ENCODE measurements at places on chromosomes 16 and 17. TPM values are rescaled to one million over a fixed set of nuclear protein-coding genes. Genes with fewer than 3 reads are reported as not detected.
A peak's percentile ranks its signal among the peaks of the same experiment; 100 is the strongest.

MYH3 gene
- total RNA-seq, result 1.6 TPM

DNA sequence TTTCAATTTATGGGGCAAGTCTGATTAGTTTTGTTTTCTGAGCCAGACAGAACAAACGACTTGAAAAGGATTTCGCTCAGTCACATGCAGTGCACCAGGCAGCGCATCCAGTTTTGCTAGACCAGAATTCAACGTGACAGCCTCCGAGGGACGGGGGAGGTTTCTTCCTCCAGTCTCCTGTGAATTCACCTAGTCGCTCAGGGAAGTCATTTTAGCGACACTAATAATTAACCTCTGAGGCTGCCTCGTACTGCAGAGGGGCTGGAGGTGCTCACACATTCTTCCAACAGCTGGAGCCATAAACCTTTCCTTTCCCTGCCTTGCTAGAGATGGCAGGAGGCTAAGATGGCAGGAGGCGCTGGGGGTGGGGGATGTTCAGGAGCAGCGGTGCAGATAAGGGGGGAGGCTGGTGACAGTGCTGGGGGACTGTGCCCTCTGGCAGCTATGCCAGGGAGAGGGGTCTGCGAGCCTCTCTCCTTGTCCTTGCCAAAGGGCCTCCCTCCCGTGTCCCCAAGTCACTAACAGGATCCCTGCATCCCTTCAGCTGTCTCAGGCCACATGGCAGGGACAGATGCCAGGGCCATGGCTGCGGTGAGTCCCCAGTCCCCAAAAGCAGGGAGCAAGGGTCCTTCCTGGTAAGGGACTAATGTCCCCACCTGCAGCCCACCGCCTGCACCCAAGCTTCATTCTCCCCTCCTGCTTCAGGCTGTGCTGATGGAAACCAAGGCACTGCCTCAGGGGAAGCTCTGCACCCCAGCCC lies 24.0 kb downstream of the MXRA7 start:
- DNase-seq, result no peak

ACBD4 gene
- total RNA-seq, result 22.6 TPM

GRCh38 chr17:31320241-31320640 lies 1.2 kb downstream of the EVI2A start:
- no peak for DNase-seq

MYL11 gene
- not detected for total RNA-seq

DNA sequence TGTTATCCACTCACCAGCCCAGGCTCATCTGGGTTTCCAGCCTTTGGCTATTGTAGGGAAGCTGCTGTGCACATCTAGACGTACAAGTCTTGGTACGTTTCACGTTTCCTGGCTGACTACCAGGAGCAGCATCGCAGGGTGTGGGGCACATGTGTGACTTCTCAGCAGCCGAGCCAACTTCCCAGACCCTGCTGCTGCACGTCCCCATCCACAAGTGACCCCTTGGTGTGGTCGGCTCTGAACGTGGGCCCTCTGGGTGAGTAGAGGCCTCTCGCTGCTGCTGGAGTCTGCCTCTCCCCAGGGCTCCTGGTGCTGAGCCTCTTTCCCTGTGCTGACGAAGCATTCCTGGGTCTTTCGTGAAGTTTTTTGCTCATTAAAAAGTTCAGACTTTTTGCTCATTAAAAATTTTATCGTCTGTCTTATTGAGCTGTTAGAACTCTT lies 70.2 kb upstream of the ZNF750 start:
- DNase-seq, result no peak

CCDC144A gene
- 1.5 TPM for total RNA-seq

GRCh38 chr17:49674507-49674906 lies 3.4 kb downstream of the SPOP start:
- no peak for DNase-seq

HSD17B2 gene
- 181 TPM for total RNA-seq

SP6 gene
- total RNA-seq, result 4.4 TPM

DNA sequence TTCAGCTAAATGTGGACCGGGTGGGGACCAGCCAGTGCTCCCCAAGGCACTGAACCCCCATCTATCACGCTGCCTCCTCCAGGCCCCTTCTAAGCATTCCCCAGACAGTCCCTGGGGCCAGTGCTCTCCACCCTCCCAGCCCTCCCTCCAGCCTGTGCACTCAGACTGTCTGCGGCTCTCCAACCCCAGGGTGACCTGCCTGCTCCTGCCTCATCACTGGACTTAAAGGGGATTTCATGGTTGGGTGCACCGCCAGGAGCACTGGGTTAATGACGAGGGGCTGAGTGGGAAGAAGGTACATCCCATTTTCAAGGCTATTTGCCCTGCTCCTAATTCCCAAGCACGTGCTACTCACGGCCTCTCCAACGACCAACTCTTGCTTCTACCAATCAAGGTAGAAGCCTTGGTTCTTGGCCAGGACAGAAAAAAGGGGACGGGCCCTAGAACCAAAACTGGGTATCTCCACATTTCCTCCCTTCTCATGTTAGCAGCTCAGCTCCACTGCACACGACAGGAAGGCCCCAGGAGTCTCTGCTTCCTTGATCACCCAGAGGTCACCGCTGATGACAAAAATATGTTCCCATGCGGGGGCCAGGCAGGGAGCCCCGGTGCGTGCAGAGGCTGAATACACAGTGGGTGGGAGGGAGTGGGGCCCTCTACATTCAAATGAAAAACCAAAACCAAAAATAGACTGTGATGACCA lies 3.5 kb upstream of the ABR start:
- no peak for DNase-seq

DNA sequence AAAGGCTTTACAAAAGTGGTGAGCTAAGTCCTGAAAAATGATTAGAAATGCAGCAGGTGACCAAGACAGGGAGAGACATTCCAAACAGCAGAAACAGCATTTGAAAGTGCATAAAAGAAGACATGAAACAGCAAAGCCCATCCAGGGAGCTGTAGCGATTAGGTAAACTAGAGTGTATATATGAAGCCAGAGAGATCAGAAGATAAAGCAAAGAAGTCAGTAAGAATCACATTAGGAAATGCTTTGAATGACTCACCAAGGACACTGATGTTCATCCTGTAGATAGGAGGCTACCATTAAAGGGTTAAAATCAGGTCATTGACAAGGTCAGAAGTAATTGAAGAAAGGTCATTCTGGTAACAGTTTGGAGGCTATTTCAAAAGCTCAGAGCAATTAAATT lies 27.6 kb upstream of the VAT1L start:
- DNase-seq, result no peak

HOXB13 gene
- total RNA-seq, result 88.0 TPM

GID4 gene
- total RNA-seq, result 4.7 TPM

GRCh38 chr17:34711646-34712045 lies 132.3 kb downstream of the TMEM132E start:
- DNase-seq, result no peak

GRCh38 chr16:66845791-66846221 lies 1.6 kb downstream of the CA7 start:
- no peak for DNase-seq

- DNase-seq, result peak; percentile 69
Measured at GRCh38 chr17:7173687-7174602, 5.2 kb downstream of the ASGR1 start.

- no peak for DNase-seq
Measured at GRCh38 chr16:89164436-89164835, 7.1 kb upstream of the CDH15 start.

- no peak for DNase-seq
Measured at GRCh38 chr16:69918241-69918640, 32.9 kb upstream of the CLEC18A start.

DNA sequence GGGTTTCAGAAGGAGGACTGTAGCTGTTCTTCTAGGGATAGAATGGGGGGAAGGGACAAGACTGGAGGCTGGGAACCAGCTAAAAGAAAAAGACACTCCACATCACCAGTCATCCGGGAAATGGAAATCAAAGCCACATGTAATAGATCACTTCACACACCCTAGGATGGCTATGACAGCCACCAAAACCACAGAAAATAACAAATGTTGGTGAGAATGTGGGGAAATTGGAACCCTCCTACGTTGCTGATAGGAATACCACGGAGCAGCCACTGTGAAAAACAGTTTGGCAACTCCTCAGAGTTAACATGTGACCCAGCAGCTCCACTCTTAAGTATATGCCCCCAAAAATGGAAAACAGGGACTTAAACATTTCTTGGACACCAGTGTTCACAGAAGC lies 2.3 kb downstream of the TLE7 start:
- DNase-seq, result no peak

DNA sequence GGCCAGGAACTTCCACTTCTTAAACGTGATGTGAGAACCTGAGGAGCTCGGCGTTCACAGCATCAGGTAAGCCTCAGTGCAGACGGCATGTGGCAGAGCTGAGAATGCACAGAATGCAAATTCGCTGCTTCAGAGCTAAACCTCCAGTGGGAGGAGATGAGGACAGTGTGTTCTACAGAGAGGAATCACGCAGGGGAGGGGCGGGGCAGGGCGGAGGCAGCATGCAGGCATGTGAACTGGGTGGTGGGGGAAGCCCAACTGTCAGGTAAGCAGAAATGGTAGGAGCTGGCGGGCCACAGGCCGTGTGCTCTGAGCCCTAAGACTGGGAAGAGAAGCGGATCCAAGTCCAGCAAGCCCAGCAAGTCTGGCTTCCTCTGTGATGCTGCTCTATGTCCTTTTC lies 94.7 kb downstream of the ZNF778 start:
- DNase-seq, result peak; percentile 37

MON1B gene
- 71.6 TPM for total RNA-seq

SOX8 gene
- 0.70 TPM for total RNA-seq

KSR1 gene
- total RNA-seq, result 29.1 TPM

DNA sequence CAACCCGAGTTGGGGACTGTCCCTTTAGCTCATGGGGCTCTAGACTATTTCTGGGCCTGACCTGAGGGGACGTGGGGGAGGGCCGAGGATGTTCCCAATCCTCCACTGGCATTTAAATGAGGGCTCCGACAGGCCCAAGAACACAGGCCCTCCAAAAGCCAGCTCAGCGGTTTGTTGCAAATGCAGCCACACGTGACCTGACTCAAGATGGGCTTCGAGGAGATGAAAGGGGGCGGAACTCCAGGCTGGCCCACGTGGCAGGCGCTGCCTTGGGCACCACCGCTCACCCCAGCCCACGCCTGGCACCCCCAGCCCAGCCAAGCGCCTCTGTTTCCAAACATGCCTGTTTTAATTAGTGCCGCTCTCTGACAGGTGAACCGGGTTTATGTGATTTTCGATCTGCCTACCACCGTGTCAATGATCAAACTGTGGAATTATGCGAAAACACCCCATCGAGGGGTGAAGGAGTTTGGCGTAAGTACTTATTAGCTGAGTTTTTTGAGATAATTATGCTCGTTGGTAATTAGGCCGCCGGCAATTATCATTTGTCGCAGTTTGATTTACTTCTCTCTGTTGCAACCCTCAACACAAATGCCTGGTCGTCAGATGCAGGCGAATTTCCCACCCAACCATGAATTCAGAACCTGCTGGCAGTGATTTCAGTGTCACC lies 226.7 kb downstream of the KATNIP start:
- DNase-seq, result no peak

NPIPB2 gene
- total RNA-seq, result 15.1 TPM

GRCh38 chr16:66418165-66418962 lies 8.7 kb upstream of the BEAN1 start:
- DNase-seq, result no peak

DNA sequence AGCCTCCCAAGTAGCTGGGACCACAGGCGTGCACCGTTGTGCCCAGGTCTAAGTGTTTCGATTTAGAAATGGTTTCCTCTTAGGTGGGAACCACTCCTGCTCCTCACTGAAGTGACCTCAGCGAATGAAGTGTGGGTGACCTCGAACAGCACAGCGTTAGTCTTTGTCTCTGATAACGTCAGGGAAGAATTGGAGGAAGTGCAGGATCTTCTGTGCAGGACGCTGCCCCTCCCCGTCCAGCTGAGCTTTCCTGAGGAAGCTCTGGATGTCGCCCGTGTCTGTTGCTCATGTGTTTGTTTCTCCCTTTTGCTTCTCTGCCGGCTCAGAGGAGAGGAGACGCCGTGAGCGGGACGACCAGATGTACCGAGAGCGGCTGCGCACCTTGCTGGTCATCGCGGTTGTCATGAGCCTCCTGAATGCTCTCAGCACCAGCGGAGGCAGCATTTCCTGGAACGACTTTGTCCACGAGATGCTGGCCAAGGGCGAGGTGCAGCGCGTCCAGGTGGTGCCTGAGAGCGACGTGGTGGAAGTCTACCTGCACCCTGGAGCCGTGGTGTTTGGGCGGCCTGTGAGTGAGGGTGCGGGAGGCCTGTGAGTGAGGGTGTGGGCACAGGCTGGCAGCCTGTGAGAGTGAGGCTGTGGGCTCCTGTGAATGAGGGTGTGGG lies 15.6 kb downstream of the SPG7 start:
- no peak for DNase-seq

DNA sequence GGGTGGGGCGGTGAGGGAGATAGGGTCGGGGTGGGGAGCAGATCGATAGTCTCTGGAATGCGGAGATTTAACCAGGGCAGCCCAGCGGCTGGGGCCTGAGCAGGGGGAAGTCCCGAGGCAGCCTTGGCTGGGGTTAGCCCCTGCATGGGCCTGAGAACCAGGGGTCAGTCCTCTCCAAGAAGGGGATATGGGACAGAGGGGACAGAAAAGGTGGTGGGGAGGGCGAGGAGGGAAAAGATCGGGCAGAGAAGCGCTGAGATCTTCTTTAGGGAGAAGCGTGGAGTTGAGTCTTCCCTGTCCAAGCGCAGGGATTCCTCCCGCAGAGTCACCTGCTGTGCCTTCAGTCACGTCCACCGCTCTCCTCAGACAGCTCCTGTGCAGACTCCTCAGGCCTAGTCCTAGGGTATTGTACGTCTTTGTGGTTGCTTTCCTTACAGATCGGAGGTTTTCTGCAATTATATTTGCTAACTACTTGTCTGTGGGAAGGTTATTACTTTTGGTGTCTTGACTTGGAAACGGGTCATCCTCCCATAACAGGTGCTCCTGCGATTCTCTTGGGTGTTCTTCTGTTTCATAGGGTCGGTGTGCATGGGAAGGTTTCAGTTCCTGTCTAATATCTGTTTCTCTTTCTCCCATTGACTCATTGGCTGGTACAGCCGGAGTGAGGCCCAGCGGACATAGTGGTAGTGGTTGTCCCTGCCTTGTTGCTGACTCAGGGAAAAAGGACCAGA lies 952 bp downstream of the CD300A start:
- DNase-seq, result peak; percentile 53

DNA sequence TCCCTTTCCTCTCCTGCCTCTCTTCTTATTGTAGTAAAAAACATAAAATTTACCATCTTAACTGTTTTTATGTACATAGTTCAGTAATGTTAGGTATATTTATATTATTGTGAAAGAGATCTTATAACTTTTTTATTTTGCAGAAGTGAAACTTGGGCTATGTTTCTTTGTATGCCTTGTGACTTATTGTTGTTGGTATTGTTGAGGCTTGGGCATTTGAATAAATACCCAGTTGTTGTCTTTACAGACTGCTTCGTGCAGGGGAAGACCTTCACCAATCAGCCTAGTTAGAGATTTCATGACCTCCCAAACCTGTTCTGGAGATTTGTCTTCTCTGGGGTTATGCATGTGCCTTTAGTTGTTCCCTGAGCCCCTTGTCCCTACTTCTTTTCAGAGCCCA lies 31.9 kb downstream of the REXO5 start:
- DNase-seq, result no peak

DNA sequence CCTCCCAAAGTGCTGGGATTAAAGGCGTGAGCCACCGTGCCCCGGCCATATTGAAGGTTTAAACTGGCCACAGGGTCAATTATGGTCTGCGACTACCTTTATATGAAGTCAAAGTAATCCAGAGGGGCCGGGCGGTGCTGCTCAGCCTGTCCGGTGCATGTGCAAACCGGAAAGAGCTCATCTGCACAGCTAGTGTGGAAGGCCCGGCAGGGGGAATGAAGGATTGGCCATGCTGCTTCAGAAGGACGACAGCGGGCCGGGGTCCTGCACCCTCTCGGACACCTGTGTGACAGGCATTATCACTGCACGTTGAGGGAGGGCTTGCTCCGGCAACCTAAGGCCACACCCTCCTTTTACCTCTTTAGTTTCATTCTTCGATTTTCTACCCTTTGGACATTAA lies 23.6 kb downstream of the TMEM204 start:
- DNase-seq, result no peak
